A549 (cell line): ENCODE measurements at places on chromosomes 1 and 21. TPM values are rescaled to one million over a fixed set of nuclear protein-coding genes. Genes with fewer than 3 reads are reported as not detected.

GRCh38 chr1:145977486-145978470 is 13.3 kb downstream of the POLR3GL start:
- peak; percentile 82 for DNase-seq

DNA sequence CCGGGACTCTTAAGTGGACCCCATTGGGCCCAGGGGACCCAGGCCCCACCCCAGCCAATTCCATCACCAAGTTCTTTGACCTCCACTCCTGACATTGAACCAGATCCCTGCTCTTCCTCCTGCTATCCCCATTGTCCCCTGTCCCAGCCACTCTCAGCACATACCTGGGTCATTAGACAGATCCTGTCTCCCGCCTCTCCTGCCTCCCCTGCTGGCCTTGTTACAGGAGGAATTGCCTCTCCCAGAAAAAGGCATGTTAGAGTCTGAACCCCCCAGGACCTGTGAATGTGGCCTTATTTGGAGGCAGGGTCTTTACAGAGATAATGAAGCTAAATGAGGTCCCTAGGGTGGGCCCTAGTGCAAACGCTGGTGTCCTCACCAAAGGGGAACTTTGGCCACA is 301.9 kb downstream of the NPHP4 start:
- no peak for DNase-seq

GRCh38 chr1:10728595-10729410 is 67.6 kb downstream of the CASZ1 start:
- no peak for DNase-seq

GRCh38 chr1:204128964-204129896 is 22.6 kb downstream of the ETNK2 start:
- DNase-seq: peak; percentile 62

- no peak for DNase-seq
Measured at GRCh38 chr1:3827813-3828307, 29.2 kb downstream of the CEP104 start.

GRCh38 chr1:244186372-244186771 is 135.3 kb downstream of the ZBTB18 start:
- DNase-seq: no peak

DNA sequence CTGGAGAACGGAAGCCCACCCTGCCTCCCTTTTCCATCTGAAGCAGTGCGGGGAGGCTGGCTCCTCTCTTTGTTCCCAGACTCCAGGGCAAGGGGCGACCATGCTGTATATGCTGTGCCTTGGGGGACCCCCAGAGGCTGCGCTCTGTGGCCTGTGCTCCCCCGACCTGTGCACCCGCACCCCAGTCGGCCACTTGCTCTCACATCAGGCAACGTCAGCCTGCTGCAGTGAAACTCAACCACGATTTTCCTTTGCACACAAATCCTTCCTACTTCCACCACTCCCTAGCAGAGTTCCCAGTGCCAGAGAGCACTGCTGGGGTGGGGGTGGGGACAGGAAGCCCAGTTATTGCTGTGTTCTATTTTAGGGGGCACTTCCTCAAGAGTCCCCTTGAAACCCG is 52.5 kb downstream of the SIM2 start:
- DNase-seq: no peak

- DNase-seq: no peak
Measured at GRCh38 chr1:4935807-4936206, 281.4 kb downstream of the AJAP1 start.

GRCh38 chr1:147169840-147170674 is 2.2 kb downstream of the PRKAB2 start:
- DNase-seq: no peak

GRCh38 chr1:233230011-233230410 is 65.5 kb downstream of the PCNX2 start:
- DNase-seq: no peak

DNA sequence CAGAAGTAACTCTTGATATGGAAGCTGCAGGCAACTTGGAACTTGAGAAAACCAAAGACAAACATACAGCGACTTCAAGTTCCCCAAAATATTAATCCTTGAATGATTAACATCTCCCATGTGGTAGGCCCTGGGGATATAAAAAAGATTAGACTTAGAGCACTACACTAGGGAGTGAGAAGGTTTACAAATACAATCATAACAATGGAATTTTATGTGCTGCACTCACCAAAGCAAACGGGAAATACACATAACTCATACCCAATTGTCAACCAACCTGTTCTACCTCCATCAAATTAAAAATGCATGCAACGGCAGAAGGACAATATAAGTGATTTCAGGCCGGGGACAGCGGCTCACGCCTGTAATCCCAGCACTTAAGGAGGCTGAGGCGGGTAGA is 3.7 kb downstream of the SMYD3 start:
- no peak for DNase-seq

GRCh38 chr1:221706876-221707582 is 34.9 kb downstream of the DUSP10 start:
- no peak for DNase-seq

- DNase-seq: peak; percentile 55
Measured at GRCh38 chr1:231806623-231807495, 180.3 kb downstream of the DISC1 start.

- no peak for DNase-seq
Measured at GRCh38 chr1:160722726-160723125, 11.1 kb upstream of the CD48 start.

GRCh38 chr1:56297904-56298303 is 281.5 kb downstream of the PLPP3 start:
- DNase-seq: no peak

DNA sequence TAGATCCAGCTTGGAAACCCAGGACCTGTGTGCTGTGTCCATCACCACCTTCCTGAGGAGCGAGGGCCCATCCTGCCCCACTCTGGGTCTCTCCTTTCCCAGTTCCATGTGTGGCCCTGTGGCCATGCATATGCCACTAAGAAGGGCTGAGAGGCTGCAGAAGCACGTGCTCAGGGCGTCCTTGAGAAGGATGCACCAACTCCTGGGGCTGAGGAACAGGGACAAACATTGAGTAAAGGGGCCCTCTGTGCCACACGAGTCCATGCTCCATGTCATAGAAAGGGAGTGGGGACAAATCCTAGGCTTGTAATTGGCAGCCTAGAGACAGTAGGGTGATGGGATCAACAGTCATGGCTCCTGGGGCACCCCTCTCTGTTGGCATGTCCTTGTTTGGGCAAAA is 8.4 kb downstream of the ETV3L start:
- DNase-seq: no peak

- DNase-seq: no peak
Measured at GRCh38 chr1:44802306-44803061, 2.3 kb downstream of the PLK3 start.

GRCh38 chr1:117367046-117368025 is at the start of gene MAN1A2:
MAN1A2 (plus strand) TSS chr1:117367449; CDS start chr1:117368184, 735 bp downstream.
- peak; percentile 24 for DNase-seq

DNA sequence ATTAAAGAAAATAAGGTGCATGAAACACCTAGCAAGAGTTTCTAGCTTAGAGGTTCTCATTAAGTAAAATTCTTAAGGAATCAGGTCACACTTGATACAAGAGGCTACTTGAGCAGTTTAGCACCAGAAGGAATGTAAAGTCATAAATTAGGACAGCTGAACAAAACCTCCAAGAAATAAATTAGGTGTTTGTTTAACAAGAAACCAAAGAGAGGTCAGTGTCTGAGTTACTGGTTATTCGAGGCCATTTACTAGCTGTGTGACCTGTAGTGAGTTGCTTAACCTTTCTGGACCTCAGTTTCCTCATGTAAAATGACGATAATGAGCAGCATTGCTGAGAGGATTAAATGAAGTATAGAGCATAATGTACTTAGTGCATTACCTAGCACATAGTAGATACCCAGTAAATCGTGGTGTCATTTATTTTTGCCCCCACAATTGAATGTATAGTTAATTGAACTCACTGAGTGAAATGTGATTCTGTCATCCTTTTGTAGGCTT is 908 bp upstream of the ELK4 start:
- no peak for DNase-seq

GRCh38 chr1:86259390-86259789 is 102.8 kb upstream of the COL24A1 start:
- no peak for DNase-seq

GRCh38 chr1:208093754-208094719 is 150.1 kb downstream of the PLXNA2 start:
- peak; percentile 68 for DNase-seq

- no peak for DNase-seq
Measured at GRCh38 chr1:208187499-208188041, 56.6 kb downstream of the PLXNA2 start.

- no peak for DNase-seq
Measured at GRCh38 chr1:17001760-17002523, 9.8 kb downstream of the ATP13A2 start.

GRCh38 chr1:231122143-231122542 is 39.7 kb upstream of the TRIM67 start:
- DNase-seq: no peak

DNA sequence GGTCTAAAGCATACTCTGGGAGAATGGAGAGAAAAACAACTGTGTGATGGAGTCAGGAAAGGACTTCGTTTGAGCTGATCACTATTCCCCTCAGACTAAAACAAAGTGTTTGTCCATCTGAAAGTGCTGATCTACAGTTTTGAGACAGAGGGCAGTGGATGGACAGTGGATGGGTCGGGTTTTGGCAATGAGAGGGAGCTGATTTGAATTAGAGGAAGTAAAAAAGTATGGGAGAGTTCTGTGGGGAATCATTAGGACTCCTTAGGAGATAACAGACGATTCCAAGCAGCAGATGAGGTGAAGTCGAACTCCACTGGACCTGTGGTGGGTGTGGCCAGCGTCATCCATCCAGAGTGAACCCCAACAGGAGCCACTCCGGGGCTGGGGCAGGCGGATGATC is 62.3 kb downstream of the PTGS2 start:
- peak; percentile 56 for DNase-seq

DNA sequence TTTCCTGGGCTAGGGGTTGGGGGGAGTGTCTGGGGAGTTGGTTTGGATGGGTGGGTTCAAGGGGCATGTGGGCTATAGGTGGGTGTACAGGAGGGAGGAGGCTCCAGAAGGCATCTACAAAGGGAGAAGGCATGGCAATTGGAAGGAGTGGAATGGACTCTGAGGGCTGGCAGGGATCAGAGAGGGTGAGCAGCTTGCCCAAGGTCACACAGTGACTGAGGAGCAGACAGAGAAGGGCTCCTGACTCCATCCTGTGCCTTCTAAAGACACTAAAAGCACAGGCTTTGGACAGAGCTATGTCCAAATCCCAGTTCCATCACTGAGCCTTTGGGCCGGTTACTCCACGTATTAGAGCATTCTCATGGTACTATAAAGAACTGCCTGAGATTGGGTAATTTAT is 151.8 kb downstream of the PTPRU start:
- DNase-seq: no peak

GRCh38 chr1:10108134-10108663 is 75.4 kb downstream of the UBE4B start:
- DNase-seq: peak; percentile 16

DNA sequence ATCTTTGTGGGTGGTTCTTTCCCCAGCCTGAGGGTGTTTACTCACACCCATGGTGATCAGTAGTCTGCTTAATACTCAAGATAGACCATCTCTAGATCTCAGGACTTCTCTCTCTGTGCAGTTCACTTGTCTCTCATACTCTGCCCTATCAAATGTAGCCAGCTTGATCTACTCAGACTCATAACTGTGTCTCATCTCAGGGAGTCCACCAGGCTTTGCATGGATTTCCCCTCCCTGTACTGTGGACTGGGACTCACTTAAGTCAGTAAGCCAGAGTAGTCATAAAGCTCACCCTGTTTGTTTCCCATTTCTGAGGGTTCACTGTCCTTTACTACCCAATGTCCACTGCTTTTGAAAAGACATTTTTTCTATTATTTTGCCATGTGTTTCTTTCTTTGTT is 41.8 kb downstream of the LYPLAL1 start:
- DNase-seq: no peak

DNA sequence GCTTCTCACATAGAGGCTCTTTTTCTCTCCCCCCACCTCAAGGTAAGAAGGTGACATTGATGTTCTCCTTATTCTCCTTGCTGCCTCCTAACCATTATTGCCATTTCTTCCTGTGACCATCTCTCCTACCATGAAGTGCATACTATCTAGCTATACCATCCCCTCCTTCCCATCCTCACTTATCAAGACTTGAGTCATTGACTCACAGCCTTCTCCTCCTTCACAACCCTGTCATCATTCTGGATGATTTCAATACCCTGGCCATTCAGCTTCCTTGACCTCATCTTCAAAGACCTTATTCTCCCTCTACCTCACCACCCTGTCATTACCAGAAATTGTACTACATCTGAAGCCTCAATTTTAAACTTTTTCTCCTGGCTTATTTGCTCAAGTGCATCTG is 10.9 kb upstream of the HIPK1 start:
- DNase-seq: no peak

GRCh38 chr1:109181085-109181806 is 32.5 kb upstream of the SARS1 start:
- DNase-seq: peak; percentile 89

DNA sequence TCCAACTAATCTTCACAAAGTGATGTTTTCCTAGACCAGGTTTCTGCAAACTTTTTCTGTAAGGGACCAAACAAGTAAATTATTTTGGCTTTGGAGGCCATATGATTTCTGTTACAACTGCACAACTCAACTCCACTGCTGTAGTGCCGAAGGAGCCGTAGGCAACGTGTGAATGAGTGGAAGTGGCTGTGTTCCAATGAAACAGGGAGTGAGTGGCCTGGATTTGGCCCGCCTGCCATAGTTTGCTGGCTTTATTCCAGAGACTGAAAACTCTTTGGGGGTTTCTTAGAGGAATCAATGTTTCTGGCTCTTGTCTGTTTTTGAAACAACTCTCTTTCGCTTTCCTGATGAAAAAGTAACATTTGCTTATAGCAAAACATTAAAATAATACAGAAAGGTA is 12.6 kb upstream of the ACTL8 start:
- no peak for DNase-seq

GRCh38 chr1:178664278-178664677 is 60.8 kb upstream of the RALGPS2 start:
- DNase-seq: no peak

- peak; percentile 26 for DNase-seq
Measured at GRCh38 chr1:13965770-13966398, 265.9 kb downstream of the PRDM2 start.

DNA sequence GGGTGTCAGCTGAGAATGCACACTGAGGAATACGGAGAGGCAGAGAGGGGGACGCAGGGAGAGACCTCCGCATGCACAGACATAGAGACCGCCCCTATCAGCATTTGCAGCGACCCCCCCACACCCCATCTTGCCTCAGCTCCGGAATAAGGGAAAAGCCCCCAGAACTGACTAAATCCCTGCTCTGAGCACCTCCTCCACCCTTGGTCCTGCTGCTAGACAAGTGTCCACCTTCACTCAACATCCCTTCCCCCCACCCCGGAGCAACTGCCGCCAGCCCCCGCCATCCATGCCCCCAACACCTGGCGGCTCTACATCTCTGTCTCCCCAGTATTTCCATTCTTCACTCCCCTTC is 769 bp downstream of the SV2A start:
- DNase-seq: no peak

The RAP1GAP gene
- polyA plus RNA-seq: 4.3 to 5.4 TPM (median 5.1 TPM) in 3 replicates

The OR2L3 gene
- not detected in 3 replicates for polyA plus RNA-seq

The CNR2 gene
- polyA plus RNA-seq: not detected in 3 replicates

The EIF4G3 gene
- 22.5 to 25.0 TPM (median 24.4 TPM) in 3 replicates for polyA plus RNA-seq

The SCAF4 gene
- polyA plus RNA-seq: 15.3 to 16.8 TPM (median 16.6 TPM) in 3 replicates

The IFFO2 gene
- polyA plus RNA-seq: 50.1 to 57.5 TPM (median 53.9 TPM) in 3 replicates

The FCRLA gene
- polyA plus RNA-seq: not detected in 3 replicates

The ZNF695 gene
- polyA plus RNA-seq: 2.5 to 3.3 TPM (median 2.7 TPM) in 3 replicates

The OR2T12 gene
- polyA plus RNA-seq: not detected in 3 replicates

The RNU1-2 gene
- 6.5 to 8.5 TPM (median 6.6 TPM) in 3 replicates for polyA plus RNA-seq

The GIPC2 gene
- polyA plus RNA-seq: 0.04 to 0.07 TPM (median 0.06 TPM) in 3 replicates

The HLX gene
- polyA plus RNA-seq: 4.8 to 5.6 TPM (median 4.9 TPM) in 3 replicates

The PRR9 gene
- polyA plus RNA-seq: not detected in 3 replicates

The OR2T33 gene
- not detected in 3 replicates for polyA plus RNA-seq

The REG4 gene
- polyA plus RNA-seq: not detected in 3 replicates

The LMOD1 gene
- polyA plus RNA-seq: not detected in 3 replicates

The COL9A2 gene
- 0.12 to 0.32 TPM (median 0.12 TPM) in 3 replicates for polyA plus RNA-seq

The TPTE gene
- not detected in 3 replicates for polyA plus RNA-seq

The KCNA2 gene
- polyA plus RNA-seq: 0.03 to 0.05 TPM (median 0.04 TPM) in 3 replicates

The FCN3 gene
- not detected in 3 replicates for polyA plus RNA-seq
